ENCODE measurements at places on chromosomes 7 and 10.

GRCh38 chr10:119051775-119052174 is 22.3 kb downstream of the NANOS1 start:
- no peak for DNase-seq

DNA sequence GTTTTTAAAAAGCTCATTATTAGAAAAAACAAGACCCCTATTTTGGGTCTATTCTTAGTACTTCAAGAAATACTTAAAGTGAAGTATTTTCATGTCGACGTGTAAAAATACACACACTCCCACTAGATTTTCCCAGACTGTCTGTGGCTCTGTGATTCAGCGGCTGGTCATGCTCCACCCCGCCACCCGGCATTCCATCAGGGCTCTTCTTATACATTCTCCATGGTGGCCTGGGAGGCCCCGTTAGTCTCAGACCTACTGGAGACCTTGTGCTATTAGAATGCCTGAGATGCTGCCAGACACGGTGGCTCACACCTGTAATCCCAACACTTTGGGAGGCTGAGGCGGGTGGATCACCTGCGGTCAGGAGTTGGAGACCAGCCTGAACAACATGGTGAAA is 13.1 kb downstream of the TECPR1 start:
- DNase-seq = no peak

DNA sequence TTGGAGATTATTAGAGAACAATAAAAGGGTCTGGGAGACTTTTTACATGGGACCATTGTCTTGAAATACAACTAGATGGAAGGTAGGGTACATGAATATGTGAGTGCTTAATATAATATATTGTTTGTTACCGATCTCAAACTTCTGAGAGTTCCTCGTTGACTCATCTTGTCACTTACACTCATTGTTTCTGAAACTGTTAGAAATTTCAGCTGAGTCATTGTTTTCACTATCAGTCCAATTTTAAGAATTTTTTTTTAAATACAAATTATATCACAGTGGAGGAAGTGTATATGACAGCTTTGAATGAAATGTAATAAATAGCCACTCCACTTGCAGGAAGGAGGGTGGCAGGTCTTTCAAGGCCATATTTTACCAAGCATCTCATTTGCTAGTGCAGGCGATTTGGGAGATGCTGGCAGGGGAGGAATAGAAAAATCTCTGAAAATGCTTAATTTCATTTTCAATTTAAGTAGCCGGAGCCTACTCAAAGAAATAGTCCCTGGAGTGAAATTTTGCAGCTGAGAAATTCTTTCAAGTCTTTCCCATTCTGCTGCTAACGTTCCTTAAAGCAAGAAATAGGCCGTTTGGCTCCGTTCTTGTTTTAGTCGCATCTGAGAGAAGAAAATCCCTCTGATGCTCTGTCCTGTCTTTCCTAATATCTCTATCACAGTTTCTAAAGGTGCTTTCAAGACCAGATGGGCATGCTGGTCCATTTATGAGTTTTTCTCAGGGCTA is 1404.2 kb upstream of the CELF2 start:
- no peak for DNase-seq

GRCh38 chr10:17443707-17444387 is 10.5 kb downstream of the ST8SIA6 start:
- DNase-seq = no peak

DNA sequence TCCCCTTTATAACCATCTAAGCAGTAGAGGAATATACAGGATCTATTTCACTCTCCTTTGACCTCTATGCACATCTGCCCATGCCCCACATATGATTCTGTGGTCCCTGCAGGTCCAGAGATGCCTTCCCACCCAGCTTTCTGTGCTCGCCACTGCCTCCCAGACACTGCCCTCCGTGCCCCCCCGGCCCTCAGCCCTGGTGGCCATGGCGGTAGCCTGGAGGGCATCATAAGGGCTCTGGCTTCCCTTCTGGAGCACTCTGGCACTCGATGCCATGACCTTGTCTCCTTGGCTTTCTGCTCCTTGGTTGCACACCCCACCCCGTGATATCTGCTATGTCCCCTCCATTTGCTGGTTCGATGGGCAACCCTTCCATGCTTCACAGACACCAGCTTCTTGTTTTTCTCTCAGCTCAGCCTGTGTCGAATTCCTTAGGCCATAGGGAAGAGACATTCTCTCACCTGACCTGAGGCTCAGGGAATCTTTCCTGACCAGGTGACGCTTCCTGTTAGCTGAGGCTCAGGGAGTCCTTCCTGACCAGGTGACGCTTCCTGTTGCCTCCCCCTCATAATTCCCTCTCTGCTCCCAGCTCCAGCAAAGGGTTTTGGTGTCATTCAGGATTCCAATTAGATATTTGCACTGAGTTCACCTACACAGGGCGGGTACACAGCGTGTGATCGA is 100.4 kb upstream of the GLI3 start:
- DNase-seq = no peak

- DNase-seq = no peak
Observed at GRCh38 chr7:41862261-41862660, 159.4 kb upstream of the INHBA start.

DNA sequence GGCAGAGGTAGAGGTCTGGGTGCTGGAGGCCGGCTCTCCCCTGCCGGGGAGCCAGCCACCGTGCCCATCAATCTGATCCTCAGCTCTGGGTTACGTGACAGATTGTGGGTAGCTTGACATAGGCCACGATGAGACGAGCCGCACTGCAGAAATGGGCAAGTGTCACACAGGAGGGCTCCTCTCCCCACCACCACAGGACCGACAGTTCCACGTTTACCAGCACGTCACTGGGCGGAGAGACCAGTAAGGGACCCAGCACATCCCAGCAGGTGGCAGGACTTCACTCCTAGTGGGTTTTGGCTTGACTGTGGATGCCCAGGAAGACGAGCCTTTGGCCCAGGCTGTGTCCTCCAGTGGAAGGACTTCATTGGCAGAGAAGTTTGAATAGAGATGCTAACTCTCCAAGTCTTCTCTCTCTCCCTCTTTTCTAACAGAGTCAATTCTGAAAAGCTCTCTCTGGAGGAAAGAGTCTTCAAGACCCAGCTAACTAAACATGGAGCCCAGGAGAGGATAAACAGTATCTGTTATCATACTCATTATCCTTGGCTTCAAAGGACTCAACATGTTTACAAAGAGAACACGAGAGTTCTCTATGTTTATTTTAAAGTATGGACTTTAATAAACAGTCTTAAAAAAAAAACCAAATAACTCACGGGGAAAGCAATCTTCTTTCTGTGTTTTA is 129.3 kb upstream of the JCAD start:
- DNase-seq = no peak

DNA sequence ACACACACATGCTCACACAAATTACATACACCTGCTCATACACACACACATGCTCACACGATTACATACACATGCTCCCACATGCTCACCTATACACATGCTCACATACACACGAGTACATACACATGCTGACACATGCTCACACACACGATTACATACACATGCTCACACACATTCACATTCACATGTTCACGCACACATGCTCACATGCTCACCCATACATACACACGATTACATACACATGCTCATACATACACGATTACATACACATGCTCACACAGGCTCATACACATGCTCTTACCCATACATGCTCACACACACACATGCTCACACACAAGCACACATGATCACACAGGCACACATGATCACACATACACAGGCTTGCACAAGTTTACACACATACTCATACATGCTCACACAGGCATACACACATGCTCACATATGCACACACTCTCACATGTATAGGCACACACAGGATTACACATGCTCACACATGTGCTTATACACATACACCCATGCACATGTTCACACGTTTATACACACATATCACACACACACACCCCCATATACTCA is 118.5 kb downstream of the PAXIP1 start:
- DNase-seq = no peak

GRCh38 chr7:38773430-38773829 is 135.6 kb downstream of the VPS41 start:
- no peak for DNase-seq

DNA sequence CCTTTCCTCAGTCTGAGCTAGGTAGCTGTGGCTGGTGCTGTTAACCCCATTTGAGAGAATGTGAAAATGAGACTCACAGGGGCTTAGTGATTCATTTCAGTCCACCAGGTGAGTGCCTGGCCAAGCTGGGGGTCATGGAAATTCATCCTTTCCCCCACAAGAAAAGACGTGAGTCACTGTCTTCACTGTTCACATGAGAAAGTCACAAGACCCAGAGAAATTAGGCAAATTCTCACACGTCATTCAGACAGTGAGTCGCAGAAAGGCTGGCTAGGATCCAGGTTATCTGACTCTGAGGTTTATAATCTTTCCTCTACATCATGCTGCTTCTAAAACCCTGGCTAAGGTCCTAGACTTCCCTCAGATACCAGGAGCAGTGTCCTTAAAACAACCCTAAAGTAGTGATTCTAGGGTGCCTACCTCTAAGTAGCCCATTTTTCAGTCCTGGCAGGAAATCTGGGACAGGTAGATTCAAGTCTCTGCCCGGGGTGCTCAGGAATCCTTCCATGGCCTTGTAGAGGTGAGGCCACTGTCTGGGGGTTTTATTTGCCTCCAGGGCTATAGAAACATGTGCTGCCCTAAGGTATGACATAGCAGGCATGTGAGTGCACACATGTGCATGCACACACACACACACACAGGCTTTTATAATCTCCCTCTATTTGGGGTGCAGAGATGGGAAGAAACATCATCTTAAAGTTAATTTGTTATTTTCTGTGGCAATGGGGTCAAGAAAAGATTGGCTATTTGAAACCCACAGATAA is 427.9 kb upstream of the CELF2 start:
- DNase-seq = no peak

GRCh38 chr10:130377986-130378540 is 241.9 kb downstream of the GLRX3 start:
- DNase-seq = no peak

- DNase-seq = peak; percentile 15
Observed at GRCh38 chr7:64886956-64887545, 16.0 kb upstream of the ZNF273 start.

DNA sequence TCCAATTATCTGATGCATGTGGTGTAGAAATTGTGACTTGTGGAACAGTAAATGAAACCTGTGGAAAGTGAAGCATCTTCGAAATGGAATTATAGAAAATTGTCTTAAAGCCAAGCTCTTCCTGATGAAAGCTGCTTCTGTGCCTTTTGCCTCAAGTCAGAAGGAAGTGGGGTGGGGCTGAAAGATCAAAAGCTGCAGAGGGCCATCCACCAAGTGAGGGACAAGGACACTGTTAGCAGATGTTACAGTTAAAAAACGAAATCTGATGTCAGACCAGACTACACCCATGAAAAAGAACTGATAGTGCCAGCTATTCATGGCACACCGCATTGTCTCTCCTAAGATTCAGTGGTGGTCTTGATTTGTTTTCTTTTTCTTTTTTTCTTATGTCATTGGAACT is 23.8 kb upstream of the WASL start:
- no peak for DNase-seq

DNA sequence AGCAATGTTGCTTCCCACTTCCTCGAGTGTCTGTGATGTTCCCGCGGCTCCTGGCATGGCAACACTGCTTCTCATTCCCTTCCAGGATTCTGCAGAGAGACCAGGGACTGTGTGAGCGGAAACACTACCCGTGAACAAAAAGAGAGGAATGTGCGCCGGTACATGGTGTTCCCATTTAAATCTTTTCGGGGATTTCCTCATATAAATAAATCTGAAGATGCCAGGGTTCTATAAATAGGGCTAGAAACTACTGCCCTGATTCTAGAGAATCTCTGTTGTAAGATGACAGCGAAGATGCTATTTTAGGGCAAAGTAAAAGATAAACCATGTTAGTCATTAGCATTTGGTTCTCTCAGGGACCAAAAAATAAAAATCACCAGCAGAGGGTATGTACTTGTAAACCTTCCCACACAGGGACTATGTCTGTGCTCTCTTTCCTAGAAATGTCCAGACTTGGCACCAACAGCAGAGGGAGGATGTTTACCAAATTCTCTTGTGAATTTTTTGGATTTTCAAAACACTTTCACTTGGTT is 92.2 kb upstream of the DDC start:
- no peak for DNase-seq

DNA sequence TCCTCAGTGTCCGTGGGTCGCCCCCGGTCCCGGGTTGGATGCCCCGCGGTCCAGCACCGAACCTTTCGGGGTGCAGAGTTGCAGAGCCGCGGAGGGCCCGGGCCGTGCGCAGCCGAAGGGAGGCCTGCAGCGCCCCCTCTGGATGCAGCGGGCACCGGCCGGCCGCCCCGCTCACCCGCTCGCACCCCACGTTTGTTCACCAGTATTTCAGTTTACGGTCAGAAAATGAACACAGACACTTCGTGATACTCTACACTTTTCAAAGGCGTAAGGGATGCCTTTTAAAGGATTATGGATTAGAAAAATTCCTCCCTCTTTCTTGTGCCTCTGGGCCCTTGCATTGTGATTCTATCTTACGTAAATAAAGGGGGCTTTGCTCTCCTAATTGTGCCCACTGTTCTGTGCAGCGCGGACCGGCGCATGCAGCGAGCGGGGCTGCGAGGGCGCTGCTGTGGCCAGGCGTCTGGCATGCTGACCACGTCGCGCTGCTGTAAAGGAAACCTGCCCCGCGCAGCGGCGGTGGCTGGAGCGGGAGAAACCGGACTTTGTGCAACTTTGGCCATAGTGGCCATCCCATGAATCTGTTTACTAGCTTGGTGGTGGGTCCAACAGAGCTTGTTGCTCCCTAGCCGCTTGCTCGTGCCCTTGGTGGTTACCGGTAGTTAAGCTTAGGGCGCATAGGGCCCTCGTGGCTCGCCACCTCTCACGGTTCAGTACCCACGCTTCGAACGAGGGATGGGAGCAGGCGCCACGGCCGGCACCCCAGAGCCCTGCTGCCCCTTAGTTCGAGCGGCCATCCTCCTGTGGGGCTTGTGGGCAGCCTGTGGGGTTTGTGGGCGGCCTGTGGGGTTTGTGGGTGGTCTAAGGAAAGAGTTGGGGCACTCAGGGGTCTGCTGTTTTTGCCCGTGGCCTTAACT is 739 bp upstream of the MEST start:
- DNase-seq = peak; percentile 79

GRCh38 chr7:68279827-68280400 is 1283.3 kb downstream of the TYW1 start:
- no peak for DNase-seq

GRCh38 chr7:127245607-127246006 is 7.1 kb downstream of the GRM8 start:
- DNase-seq = no peak

DNA sequence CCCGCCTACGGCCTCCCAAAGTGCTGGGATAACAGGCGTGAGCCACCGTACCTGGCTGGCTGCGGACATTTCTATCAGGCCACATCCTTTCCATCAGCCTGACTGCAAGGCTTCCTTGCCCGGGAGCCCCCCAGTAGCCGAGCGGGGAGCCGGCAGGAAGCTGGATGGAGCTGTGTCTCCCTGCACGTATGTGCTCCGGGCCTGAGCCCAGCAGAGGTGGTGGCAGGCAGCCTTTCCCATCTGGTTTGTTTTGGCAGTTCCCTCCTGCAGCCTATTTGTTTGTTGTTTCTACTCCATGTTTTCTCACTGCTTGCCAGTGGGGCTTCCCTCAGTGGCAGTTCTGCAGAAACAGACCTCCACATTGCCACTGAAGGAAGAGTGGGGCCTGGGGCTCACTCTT is 5.4 kb downstream of the POP7 start:
- DNase-seq = no peak
